ENCODE measurements at places on chromosomes 12 and 14.
A peak's percentile ranks its signal among the peaks of the same experiment; 100 is the strongest.

GRCh38 chr12:121812320-121812871, 8.6 kb downstream of the SETD1B start:
- no peak for DNase-seq

DNA sequence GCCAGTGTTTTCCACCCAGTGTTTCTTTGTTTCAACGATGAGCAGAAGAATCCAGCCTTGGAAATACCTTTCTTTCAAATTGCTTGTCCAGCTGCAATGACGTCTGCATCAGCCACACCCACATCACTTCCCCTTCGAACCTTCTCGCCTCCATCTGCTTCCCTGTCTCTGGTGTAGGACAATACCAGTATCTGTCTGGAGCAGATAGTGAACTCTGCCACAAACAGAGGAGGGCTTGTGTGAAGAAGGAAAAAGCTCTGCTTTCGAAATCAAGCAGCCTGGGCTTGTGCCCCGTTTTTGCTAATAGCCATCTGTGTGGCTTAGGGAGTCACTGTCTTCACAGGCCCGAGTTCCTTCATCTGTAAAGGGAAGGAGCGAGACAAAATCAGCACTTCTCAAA, 415.4 kb downstream of the ZFP36L1 start:
- DNase-seq, result no peak

- DNase-seq, result no peak
Measured at GRCh38 chr14:65800694-65801093, 388.2 kb downstream of the FUT8 start.

DNA sequence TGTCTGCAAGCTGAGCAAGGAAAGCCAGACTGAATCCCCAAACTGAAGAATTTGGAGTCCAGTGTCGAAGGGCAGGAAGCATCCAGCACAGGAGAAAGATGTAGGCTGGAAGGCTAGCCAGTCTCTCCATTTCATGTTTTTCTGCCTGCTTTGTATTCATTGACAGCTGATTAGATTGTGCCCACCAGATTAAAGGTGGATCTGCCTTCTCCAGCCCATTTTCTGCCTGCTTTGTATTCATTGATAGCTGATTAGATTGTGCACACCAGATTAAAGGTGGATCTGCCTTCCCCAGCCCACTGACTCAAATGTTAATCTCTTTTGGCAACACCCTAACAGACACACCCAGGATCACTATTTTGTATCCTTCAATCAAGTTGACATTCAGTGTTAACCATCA, 85.3 kb downstream of the PLBD1 start:
- no peak for DNase-seq

- DNase-seq, result no peak
Measured at GRCh38 chr14:93458234-93458633, 27.5 kb downstream of the UNC79 start.

DNA sequence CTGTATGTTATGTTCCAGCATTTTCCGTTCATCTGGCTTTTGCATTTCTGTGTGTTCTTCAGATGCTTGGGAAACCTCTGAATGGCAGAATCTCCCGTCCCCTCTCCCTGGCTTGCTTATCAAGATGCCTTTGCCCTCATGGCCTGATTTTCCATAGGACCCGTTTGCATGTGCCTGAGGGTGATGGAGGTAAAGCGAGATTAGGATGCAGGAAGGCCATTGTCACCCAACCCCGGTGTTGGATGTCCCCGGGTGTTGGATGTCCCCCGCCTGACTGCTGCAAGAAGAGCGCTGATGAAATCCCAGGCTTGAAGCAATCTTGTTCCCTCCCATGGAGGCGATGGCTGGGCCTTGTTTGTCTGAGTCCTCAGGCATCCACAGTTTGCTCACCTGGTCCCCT, 9.6 kb downstream of the BRI3BP start:
- no peak for DNase-seq

GRCh38 chr12:82781309-82781997, 94.7 kb downstream of the TMTC2 start:
- no peak for DNase-seq

GRCh38 chr14:59360923-59361794, 104.0 kb downstream of the GPR135 start:
- peak; percentile 94 for DNase-seq

- no peak for DNase-seq
Measured at GRCh38 chr14:29925736-29926135, 1.9 kb downstream of the PRKD1 start.

- DNase-seq, result no peak
Measured at GRCh38 chr12:80830533-80831088, 107.1 kb downstream of the LIN7A start.

DNA sequence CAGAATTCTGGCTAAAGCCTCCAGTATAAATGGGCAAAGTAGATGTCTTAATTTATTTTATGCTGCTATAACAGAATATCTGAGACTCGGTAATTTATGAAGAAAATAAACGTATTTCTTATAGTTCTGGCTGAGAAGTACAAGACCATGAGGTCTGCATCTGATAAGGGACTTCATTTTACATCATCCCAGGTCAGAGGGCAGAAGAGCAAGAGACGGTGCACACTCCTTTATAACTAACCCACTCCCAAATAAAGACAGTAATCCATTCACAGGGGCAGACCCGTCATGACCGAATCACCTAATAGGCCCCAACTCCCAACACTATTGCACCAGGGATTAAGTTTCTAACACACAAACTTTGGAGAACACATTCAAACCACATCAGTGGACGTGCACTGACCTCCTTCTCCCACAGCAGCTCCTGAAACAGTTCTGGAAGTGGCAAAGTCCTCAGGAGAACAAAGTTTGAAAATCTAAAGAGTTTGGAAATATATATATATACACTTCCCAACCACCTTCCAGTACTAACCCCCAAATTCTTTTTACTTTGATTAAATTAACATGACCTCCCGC, 116.5 kb downstream of the MED13L start:
- DNase-seq, result no peak

DNA sequence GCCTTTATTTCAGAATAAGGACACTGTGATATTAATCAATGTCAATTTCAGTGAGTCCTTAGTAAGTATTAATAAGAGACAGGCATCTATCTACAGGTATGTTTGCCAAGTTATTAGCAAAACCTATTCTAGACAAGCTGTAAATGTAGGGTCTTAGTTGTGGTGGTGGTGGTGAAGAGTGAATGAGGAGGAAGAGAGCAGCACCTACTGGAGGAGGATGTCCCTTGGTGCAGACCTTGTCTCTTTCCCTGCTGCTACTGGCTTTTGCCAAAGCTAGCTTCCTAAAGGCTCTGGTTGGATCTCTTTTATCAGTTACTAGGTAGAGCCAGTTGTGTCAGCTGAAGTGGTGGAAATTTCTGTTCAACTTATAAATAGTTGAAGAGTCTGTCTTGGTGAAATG, 304.8 kb upstream of the ATP2B1 start:
- DNase-seq, result no peak

- DNase-seq, result peak; percentile 38
Measured at GRCh38 chr14:70641548-70642302, at the start of gene TTC9. TSS of gene TTC9 (plus strand) at chr14:70641916. CDS start at chr14:70642130, 214 bp downstream.

DNA sequence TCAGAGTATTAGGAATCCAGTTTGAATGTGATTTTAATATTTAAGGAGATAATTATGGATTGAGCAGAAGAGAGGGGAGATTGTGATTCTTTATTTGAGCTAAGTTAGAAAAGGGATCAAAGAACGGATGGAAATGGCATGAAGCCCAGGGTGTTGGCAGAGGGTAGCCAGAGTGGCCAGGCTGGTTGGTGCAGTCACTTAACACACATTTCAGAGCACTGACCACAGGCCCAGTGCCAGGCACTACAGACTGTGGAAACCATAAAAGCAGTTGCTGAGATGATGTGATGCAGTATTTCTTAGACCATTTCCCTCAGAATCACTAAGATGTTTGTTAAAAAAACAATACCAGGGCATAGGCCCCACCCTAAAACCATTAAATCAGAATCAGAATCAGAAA, 167.7 kb upstream of the AMIGO2 start:
- DNase-seq, result no peak

DNA sequence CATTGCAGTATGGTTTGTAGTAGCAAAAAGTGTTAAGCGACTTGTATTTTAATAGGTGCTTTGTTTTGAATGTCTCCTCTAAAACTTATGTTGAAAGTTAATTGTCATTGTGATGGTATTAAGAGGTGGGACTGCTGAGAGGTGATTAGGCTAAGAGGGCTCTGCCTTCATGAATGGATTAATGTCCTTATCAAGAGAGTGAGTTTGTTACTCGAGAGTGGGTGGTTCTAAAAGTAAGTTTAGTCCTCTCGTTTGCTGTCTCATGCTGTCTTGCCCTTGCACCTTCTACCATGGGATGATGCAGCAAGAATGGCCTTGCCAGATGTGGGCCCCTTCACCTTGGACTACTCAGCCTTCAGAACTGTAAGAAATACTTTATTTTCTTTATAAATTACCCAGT, 17.4 kb downstream of the ZDHHC17 start:
- no peak for DNase-seq

- DNase-seq, result no peak
Measured at GRCh38 chr12:1531153-1531653, 63.2 kb downstream of the FBXL14 start.

GRCh38 chr12:13798162-13798561, 183.2 kb downstream of the GRIN2B start:
- DNase-seq, result no peak

DNA sequence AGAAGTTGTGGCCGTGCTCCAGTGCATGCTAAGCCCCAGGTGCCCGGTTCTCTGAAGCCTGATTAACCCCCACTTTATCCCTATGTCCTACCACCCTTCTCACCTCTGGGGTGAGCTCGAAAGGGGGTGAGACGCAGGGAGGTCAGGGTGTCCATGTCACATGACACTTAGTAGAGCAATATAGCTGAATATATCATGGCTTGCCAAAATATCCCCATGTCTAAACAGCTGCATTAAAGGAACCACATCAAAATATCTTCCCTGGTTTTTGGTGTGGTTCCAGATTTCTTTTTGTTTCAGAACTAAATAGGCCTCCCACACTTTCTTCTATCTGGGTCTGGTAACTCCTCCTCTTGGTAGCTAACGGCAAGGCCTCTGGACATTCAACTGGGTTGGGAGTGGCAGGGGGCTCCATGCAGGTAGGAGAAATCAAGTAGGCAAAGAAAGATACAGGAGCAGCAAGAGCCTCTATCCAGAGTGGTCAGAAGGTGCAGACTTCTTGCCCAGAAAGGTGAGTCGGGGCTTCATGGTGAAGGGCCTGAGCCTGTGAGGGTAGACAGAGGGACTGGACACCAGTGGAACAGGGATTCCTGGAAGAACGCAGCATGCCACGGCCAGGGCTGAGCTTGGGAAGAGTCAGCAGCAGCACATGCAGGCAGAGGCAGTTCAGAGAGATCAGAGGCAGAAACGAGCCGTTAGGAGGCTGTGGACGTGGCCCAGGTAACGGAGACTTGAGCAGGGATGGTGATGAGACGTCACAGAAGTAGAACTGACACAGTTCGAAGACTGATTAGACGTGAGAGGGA, 202.8 kb upstream of the DIO3 start:
- DNase-seq, result no peak

GRCh38 chr14:94761348-94761996, 8.4 kb downstream of the GSC start:
- no peak for DNase-seq

- DNase-seq, result no peak
Measured at GRCh38 chr14:51784466-51784865, 75.9 kb upstream of the GNG2 start.

DNA sequence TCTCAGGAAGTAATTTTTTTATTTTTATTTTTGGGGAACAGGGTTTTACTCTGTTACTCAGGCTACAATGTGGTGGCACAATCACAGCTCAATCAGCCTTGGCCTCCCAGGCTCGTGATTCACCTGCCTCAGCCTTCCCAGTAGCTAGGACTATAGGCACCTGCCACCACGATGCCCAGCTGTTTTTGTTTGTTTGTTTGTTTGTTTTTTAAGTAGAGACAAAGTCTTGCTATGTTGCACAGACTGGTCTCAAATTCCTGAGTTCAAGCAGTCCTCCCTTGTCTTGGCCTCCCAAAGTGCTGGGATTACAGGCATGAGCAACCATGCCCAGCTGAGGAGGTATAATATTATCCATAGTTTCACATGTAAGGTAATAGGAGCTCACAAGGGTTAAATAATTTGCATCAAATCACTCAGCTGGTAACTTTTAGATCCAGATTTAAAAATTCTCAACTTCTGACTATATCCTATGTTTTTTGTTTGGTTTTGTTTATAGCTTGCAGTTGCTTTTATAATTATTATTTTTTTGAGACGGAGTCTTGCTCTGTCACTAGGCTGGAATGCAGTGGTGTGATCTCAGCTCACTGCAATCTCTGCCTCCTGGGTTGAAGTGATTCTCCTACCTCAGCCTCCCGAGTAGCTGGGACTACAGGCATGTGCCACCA, 629.3 kb downstream of the DIO2 start:
- no peak for DNase-seq

- DNase-seq, result no peak
Measured at GRCh38 chr14:100346306-100347091, 23.4 kb downstream of the SLC25A47 start.

DNA sequence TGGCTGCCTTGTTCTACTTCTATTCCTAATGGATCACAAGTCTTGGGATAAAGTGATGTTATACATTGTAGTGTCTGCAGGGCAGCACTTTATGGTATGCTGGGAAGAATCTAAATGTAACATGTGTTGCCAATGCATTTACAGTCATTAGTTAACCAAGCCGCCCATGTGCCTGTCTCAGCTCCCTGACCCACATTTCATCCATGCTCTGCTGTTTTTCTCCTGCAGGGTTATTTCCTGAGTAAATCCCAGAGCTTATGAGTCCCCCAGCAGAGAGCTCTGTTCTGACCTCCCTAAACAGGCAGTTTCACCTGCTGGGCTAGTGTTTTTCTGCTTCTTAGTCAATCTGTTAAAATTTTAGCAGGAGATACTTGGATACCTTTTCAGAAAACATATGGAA, 4.4 kb upstream of the TMTC2 start:
- DNase-seq, result no peak

- no peak for DNase-seq
Measured at GRCh38 chr12:58814036-58814435, 106.3 kb downstream of the LRIG3 start.

DNA sequence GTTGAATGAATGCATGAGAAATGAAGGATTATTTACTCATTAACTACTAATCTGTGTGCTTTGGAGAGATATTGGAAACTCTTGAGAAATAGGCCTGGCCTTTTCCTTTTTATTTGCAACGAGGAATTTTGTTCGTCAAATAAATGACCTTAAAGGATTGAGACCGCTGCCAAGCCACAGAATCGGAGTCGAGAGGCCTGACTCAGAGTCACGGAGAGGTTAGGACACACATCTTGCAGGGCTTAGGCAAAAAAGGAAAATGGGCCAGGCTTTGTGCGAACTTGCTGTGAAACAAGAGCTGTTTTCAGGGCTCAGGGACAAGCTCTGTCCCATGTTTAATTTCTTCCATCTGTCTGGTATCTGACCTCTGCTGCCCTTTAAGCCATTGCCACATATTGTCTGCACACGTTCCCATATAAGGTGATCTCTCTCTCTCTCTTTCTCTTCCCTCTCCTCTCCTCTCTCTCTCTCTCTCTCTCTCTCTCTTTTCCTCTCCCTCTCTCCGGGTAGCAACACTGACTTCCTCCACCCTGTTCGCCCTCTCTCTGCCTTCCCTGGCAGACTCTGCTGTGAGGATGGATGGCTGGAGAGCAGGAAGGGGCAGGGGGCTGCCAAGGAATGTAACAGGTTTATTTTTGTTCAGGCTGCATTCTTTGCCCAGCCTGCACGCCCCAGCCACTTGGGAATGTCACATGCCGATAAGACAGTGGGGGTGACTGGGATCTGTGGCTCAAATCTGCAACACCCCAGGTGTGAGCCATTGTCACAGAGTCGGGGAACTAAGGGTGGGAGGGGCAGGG, 14.9 kb upstream of the IFT81 start:
- no peak for DNase-seq

- DNase-seq, result no peak
Measured at GRCh38 chr12:121883315-121883660, 5.3 kb upstream of the PSMD9 start.

GRCh38 chr12:25958428-25959070, at the start of gene RASSF8:
TSS of gene RASSF8 (plus strand) at chr12:25958682. CDS start at chr12:26055344, 96,662 bp downstream.
- peak; percentile 50 for DNase-seq

Measured in NCI-H1105 (cell line).